ENCODE measurements at places on chromosomes 13 and 19. TPM values are rescaled to one million over a fixed set of nuclear protein-coding genes. Genes with fewer than 3 reads are reported as not detected.

DNA sequence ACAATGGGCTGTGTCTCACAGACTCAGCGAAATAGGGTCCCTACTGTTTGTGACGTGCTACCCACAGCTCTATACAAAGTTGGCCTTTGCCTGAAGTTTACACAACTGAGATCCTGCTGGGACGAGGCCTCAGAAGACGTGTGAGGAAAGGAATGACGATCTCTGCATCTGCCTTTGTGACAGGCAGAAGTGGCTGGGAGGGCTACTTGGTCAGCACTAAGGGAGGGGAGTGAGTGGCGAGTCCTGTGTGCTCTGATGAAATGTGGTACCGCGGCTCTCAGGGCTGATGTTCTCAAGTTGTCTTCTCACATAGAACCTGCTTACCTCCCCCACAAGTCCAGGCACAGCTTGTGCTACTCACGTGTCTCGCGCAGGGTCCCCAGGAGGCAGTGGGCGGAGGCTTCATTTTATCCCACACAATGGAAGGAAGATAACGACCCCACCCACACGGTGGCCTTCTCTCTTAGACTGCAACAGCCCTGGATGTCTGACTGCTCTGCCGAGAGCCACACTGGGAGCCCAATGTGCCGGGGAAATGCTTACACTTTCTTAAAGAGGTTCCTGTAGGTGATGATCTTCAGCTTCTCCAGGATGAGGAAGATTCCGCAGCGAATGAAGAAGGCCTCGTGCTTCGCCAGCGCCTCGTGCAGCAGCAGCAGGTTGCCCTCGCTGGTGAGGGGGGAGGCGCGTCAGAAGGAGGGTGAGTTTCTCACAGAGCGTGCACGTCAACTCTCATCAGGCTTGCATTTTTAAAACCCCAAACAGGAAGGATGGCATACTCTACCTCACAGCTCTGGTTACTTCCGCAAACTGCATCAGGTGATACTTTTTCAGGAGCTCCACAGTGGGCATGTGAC lies 21.2 kb downstream of the PROZ start:
- peaks cover 76% of the 10 kb centered on the region for H3K36me3 ChIP-seq
- H3K4me1 ChIP-seq: peaks cover 2% of the 10 kb centered on the region
- H3K4me3 ChIP-seq: no peak overlapping the region
- H3K27me3 ChIP-seq: no peaks in the 10 kb centered on the region
- DNase-seq: no peak
- H3K27ac ChIP-seq: 0 out of 2 replicates have a peak overlapping the region, but pooled peaks have one; percentile 12

- peaks cover 2% of the 10 kb centered on the region for H3K4me1 ChIP-seq
- H3K27me3 ChIP-seq: no peaks in the 10 kb centered on the region
- no peaks in the 10 kb centered on the region for H3K36me3 ChIP-seq
- H3K27ac ChIP-seq: no peak overlapping the region
- H3K4me3 ChIP-seq: no peak overlapping the region
These were observed 30.2 kb downstream of the COL4A2 start for GRCh38 chr13:110337247-110337646.

DNA sequence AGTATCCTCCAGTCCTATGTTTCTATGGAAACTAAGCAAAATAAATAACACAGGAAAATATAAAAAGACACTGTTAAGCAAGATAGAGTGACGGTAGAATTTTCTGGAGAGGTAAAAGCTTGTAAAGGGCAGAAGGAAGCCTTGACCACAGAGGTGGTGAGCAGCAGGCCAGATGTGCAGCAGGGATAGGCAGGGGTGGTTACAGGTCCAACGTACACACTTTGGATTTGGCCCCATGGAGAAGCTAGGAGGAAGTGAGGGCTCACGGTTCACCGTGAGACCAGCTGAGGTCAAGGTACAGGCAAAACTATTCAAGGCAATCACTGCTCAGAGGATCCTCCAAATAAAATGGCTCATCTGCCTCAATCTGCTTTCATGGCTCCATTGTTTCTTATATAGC lies 242.8 kb downstream of the B3GLCT start:
- no peaks in the 10 kb centered on the region for H3K36me3 ChIP-seq
- no peak overlapping the region for H3K4me3 ChIP-seq
- no peak for DNase-seq

DNA sequence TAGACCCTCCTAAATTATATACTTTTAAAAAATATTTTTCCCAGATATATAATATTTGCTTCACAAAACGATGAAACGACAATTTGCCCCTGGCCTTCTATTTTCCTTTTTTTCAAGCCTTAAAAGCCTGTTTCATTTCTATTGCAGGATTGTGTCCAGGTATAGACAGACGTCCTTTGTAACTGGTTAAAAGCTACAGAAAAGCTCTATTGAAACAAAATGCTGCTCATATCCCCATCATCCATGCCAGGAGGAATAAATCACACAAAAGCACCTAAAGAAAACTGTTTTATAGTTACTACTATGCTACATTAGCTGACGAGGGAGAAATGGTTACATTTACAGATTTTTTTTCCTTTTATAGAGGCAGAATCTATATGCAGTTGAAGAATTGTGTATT lies 765.1 kb downstream of the DIAPH3 start:
- no peaks in the 10 kb centered on the region for H3K27me3 ChIP-seq
- no peak for DNase-seq
- no peak overlapping the region for H3K27ac ChIP-seq
- no peak overlapping the region for H3K4me3 ChIP-seq

The PEAK3 gene
- total RNA-seq: not detected

The UTP14C gene
- 23.0 TPM for total RNA-seq

The NEK5 gene
- total RNA-seq: 0.27 TPM

The SMAD9 gene
- total RNA-seq: 1.0 TPM

The FAM216B gene
- not detected for total RNA-seq

The CCL25 gene
- not detected for total RNA-seq
